T-helper 2 cell treated with Interferon-gamma antibody and Interleukin-4, amounts not matched to agents 5 μg/mL and 100 μg/mL, for 36 hours (primary cell): ENCODE measurements at places on chromosomes 3 and 15.
A peak's percentile ranks its signal among the peaks of the same experiment; 100 is the strongest.

GRCh38 chr3:48232734-48233133 is 8.2 kb upstream of the ZNF589 start:
- H3K4me3 ChIP-seq = no peak overlapping the region
- DNase-seq = peak; percentile 53
- no peak overlapping the region for H3K27ac ChIP-seq
- peaks cover 3% of the 10 kb centered on the region for H3K27me3 ChIP-seq

- H3K36me3 ChIP-seq = no peaks in the 10 kb centered on the region
- H3K4me3 ChIP-seq = no peak overlapping the region
- no peak for DNase-seq
- no peaks in the 10 kb centered on the region for H3K4me1 ChIP-seq
- H3K27me3 ChIP-seq = peaks cover 9% of the 10 kb centered on the region
- no peak overlapping the region for H3K27ac ChIP-seq
Measured at GRCh38 chr15:51706926-51707608, 25.8 kb downstream of the SCG3 start.

DNA sequence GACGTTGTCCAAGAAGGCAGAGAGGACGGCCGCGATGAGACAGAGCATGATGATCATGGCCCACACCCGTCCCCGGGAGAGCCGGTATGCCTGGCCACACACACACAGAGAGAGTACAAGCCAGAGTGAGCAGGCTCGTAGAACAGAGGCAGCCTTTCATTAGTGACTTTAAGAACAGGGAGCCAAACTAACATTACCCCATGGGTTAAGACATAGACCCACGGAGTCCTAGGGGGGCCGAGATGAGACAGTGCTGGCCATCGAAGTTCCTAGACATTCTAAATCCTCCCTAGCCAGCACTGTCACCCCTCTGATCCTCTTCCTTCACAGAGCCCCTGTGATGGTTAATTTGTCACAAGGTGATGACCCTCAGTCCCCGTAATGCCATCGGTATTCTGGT is 114.0 kb downstream of the OCA2 start:
- DNase-seq = no peak
- H3K4me3 ChIP-seq = no peak overlapping the region
- no peaks in the 10 kb centered on the region for H3K27me3 ChIP-seq

GRCh38 chr3:66466606-66467270 is 34.1 kb downstream of the LRIG1 start:
- H3K36me3 ChIP-seq = peaks cover 19% of the 10 kb centered on the region
- peak overlapping the region; percentile 14 for H3K27ac ChIP-seq
- H3K4me1 ChIP-seq = peaks cover 54% of the 10 kb centered on the region
- peaks cover 2% of the 10 kb centered on the region for H3K27me3 ChIP-seq
- no peak for DNase-seq

GRCh38 chr15:48584812-48585563 is 60.5 kb downstream of the FBN1 start:
- H3K4me1 ChIP-seq = no peaks in the 10 kb centered on the region
- no peak overlapping the region for H3K4me3 ChIP-seq
- peaks cover 4% of the 10 kb centered on the region for H3K27me3 ChIP-seq
- H3K36me3 ChIP-seq = no peaks in the 10 kb centered on the region

DNA sequence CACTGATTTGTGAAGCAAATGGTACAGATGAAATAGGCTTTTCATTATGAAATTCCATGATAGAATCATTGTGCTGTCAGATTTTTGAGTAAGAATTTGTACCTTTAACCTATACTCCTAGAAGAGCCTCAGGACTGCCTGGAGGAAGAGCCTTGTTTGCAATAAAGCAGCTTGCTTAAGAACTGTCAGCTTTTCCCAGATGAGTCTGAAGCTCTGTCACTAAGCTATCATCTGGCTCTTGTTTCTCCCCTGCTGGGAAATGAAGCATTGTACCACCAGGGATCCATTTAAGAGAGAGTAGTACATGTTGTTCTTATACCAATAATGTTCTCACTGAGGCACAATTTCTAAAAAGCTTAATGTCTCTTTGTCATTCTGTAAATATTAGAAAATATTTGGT is 85.1 kb upstream of the FLNB start:
- no peak for DNase-seq
- H3K36me3 ChIP-seq = peaks cover 28% of the 10 kb centered on the region
- H3K4me1 ChIP-seq = no peaks in the 10 kb centered on the region
- no peak overlapping the region for H3K27ac ChIP-seq
- no peak overlapping the region for H3K4me3 ChIP-seq

GRCh38 chr15:57427367-57427821 is 51.1 kb downstream of the CGNL1 start:
- H3K27me3 ChIP-seq = peaks cover 9% of the 10 kb centered on the region
- no peak for DNase-seq
- H3K36me3 ChIP-seq = no peaks in the 10 kb centered on the region
- no peak overlapping the region for H3K27ac ChIP-seq
